Stimulated activated CD8-positive, alpha-beta memory T cell treated with anti-CD3 and anti-CD28 coated beads, Interleukin-2, amount 100 ng/mL, for 48 hours (primary cell): ENCODE measurements at places on chromosomes 12 and 14.

GRCh38 chr12:64745980-64746379 is 13.2 kb downstream of the GNS start:
- no peak for DNase-seq

DNA sequence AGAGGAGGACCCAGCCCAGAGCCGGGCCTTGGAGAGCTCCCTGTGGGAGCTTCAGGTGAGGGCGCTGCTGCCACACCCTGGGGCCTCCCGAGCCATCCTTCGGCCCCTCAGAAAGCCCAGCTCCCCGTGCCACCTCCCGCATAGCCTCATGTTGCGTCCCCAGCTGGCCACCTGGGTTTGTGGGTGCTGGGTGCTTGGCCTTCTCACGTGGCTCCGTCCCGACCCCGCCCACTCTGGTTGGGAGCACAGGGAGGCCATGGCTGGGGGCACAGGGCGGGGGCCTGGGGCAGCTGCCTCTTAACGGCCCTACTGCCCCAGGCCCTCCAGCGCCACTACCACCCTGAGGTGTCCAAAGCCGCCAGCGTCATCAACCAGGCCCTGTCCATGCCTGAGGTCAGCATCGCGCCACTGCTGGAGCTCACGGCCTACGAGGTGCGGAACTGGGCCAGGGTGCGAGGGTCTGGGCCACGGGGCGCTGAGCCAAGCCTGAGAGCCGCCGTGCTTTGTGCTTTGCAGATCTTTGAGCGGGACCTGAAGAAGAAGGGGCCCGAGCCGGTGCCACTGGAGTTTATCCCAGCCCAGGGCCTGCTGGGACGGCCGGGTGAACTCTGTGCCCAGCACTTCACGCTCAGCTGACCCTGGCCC is 7.6 kb downstream of the NOC4L start:
- DNase-seq = no peak

- no peak for DNase-seq
Measured at GRCh38 chr12:92444763-92445162, 258.0 kb upstream of the PLEKHG7 start.

DNA sequence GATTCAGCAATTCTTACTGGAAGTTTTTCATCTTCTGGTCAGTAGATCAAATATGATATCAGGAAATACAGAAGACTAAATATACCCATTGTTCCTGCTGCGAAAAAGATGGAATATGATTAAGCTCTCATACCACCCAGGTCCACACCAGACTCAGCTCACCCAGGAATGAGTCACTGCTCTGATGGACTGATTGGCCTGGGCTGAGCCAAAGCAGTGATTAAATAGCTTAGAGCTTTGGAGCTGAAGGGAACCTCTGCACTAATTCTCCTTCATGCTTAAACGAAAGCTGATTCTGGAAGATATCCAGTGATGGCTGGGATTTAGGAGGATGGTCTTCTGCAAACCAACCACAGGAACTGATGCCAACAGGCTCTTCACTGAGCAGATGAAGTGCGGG is 62.0 kb upstream of the SYT1 start:
- no peak for DNase-seq

- no peak for DNase-seq
Measured at GRCh38 chr12:94779485-94779884, 129.1 kb upstream of the TMCC3 start.

GRCh38 chr14:38469156-38469555 is 213.3 kb upstream of the CLEC14A start:
- DNase-seq = no peak
